ENCODE measurements at places on chromosomes 12 and 14.

DNA sequence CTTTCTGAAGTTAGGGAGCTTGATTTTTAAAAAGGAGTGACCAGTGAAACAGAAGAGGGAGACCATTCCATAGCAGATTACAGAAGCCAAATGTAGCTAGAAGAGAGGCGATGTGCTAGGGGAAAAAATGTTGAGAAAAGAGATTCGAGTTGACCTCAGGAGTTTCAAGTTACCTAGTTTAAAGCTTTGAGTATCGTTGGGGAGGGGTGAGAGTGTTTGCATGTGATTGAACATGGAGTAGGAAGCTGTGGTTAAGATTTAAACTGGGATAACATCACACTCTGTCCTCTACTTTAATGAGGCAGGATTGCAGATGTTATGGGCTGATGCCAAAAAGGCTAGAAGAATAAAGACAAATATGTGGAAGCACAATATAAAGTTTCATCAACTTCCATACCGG, 3.7 kb downstream of the LETMD1 start:
- DNase-seq: no peak

GRCh38 chr14:89617481-89618329, 200.7 kb upstream of the FOXN3 start:
- DNase-seq: no peak

DNA sequence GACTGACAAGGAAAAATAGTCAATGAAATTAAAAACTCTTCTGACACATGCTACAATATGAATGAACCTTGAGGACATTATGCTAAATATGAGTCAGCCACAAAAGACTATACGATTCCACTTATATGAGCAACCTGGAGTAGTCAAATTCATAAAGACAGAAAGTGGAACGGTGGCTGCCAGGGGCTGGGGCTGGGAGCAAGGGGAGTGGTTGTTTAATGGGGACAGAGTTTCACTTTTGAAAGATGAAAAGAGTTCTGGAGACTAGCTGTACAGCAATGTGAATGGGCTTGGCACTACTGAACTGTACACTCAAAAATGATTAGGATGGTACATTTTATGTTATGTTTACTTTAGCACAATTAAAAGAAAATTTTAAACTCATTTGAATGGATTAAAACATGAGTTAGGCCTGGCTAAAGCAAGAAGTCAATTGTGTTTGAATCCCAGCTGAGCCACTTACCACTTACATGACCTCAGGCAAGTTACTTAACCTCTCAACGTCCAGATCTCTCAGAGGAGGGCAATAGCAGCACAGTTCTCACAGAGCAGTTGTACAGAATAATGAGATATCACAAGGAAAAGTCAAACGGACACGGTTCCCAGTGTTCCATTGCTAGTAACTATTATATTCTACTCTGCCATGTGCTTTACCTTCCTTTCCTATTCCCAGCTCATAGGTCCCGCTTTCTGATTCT, 102.5 kb downstream of the SPTSSA start:
- DNase-seq: no peak

GRCh38 chr14:103710771-103711377, 4.4 kb downstream of the XRCC3 start:
- no peak for DNase-seq

DNA sequence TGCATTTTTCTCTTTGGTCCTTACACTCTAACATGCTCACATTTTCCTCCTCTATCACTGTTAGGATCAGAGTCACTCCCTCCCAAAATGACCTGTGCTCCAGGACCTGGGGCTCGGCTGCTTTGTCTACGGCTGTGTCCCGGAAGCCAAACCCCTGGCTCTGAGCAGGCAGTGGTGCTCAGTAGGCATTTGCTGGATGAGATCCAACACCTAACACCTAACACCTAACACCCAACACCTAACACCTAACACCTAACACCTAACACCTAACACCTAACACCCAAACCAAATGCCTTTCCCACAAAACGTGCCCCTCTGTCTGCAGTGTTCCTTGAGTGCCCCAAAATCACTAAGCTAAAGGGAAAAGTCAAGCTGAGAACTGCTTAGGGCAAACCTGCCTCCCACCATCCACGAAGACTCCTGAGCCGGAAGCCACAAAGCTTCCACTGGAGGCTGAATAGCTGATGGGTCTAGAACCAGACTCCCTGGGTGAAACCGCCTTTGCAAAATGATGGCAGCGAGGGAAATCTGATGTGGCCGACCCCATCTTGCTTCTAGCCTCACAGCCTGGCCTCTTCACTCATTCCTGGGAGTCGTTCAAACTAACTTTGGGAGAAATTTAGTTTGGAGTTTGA, 29.2 kb downstream of the HSP90AA1 start:
- DNase-seq: no peak

GRCh38 chr14:90871605-90872233, 55.5 kb upstream of the TTC7B start:
- no peak for DNase-seq

DNA sequence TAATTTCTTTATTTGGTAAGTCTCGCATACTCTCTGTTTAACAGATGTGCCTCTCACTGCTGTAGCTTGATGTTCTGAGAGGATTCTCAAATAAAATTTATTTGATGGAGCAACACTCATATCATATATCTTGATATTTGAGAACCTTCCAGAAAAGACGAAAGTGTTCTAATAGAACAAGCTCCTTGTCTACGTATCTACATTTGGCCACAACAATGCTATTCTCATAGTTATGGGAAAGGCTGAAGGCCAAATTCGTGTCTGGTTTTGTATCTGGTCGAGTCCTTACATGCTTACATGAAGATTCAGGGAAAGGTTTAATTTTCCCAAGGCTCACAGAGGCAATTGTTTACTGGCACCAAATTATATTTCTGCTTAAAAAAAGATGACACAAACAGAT, 186.7 kb upstream of the SLC38A2 start:
- no peak for DNase-seq

- peak; percentile 32 for DNase-seq
These were observed 481 bp downstream of the MAX start for GRCh38 chr14:65101631-65102440.

DNA sequence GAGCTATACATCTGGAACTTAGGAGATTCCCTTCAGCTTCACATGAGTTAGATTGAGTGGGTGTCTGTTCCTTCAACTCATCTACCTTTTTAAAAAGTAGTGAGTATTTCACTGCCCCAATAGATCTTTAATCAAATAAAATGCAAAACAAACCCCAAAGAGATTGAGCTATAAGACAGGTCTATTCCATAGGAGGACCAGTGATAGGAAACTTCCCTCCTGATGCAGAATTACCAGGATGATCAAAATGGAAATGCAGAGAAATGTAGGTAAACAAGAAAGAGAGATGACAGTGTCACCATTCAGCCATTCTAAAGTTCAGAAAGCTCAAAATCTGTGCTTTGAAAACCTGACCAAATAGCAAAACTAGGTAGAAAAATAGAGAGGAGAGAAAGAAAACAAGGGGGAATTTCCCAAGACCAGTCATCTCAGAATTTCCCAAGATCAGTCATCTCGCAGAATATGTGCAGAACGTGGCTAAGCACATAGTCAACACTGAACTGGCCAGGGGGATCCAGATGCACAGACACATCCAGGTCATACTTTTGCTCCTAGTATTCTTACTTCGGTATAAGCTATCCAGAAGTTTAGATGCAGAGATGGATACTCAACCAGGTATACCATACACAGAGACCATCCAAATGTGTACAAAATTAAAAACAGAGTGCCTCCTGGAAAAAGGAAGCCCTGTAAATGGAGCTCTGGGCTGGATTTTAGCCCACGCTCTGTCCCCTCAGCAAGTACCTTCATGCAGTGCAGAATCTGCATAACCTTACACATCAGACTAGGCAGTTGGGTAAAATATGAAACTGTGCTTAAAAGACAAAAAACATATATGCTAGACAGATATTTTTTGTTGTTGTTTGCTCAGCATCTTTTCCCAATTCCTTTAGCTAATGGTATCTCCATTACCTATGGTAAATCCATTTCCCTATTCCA, 27.4 kb downstream of the SLC41A2 start:
- DNase-seq: peak; percentile 13

- no peak for DNase-seq
These were observed 1004.4 kb upstream of the TMEM132C start for GRCh38 chr12:127262615-127263014.

GRCh38 chr12:24360461-24360860, 411.0 kb upstream of the SOX5 start:
- no peak for DNase-seq

- DNase-seq: no peak
These were observed 234.9 kb downstream of the SUDS3 start for GRCh38 chr12:118611295-118611694.

DNA sequence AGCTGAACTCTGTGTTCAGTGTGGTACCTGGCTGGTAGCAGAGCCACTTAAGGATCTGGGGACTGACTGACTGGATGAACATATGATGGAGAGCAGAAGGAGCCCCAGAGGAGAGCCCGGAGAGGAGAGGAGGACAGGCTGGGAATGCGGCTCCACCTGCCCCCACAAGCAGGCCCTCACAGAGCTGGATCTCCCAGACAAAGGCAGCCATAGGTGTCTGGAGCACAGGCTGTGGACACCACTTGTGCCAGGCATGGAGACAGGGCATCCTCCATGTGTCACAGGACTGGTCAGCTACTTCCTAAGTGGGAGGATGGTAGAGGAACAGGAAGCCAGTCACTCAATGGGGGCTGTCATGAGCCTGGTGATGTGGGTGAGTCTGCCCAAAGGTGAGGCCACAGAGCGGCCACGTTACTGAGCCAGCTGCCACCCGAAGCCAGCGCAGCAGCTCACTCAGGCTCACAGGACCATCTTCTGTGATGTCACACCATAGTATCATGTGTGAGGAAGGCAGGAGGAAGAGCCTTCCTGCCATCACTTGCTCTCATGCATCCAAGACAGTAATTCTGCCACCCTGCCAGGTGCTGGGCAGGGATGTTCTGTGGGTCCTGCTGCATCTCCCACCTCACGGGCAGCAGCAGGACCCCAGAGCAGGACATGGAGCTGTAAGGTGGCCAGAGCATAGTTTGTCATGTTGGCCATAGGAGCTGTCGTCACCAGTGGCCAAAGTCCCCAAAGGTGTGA, 72.1 kb downstream of the PRIMA1 start:
- no peak for DNase-seq

- DNase-seq: no peak
These were observed 8.7 kb upstream of the GPR132 start for GRCh38 chr14:105073720-105074600.

- no peak for DNase-seq
These were observed 75.8 kb upstream of the CNTN1 start for GRCh38 chr12:40616383-40616915.

- no peak for DNase-seq
These were observed 18.9 kb downstream of the SYNE3 start for GRCh38 chr14:95497561-95498011.

DNA sequence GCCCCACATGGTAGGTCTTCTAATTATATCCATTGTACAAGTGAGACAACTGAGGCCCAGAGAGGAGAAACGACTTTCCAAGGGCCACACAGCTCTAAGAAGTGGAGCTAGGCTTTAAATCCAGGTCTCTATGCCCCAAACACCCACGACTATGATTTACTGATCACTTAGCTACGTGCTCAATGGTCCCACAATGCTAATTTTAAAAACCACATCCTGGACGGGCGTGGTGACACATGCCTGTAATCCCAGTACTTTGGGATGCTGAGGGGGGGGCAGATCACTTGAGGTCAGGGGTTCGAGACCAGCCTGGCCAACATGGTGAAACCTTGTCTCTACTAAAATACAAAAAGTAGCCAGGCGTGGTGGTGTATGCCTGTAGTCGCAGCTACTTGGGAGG, 8.4 kb upstream of the MLEC start:
- DNase-seq: no peak

GRCh38 chr12:38527631-38528030, 211.1 kb downstream of the ALG10B start:
- DNase-seq: no peak

GRCh38 chr12:40525054-40525453, 167.2 kb upstream of the CNTN1 start:
- no peak for DNase-seq

DNA sequence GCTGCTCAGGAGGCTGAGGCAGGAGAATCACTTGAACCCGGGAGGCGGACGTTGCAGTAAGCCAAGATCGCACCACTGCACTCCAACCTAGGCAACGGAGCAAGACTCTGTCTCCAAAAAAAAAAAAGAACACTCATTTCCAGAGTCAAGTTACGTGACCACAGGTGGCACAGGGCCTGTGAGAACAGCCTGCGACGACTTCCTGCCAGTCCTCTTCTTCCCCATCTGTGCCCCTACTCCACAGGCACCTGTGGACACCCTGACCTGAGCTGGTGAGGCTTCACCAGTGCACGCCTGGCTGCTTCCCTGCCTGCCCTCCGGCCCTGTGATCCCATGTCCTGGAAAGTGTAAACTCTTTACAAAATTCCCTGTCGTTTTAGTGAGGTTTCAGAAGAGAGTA, 77.7 kb downstream of the PPP2R5C start:
- DNase-seq: no peak

DNA sequence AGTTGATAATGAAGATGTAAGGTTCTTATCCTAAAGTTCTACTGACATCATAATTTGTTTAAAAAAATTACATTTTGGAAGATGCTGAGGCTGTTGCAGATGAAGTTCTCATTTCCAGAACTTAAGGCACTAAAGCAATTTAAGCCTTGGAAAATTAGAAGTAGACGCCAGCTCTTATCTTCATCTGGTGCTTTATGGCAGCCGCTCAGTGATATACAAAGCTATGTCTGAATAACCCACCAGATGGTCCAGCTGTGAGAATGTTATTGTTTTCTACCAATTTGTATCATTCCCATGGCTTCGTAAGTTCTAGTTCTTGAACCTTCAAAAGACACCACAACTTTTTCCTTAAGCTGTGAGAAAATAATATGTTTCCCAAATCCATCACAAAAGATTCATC, 212.1 kb upstream of the ARID2 start:
- no peak for DNase-seq

GRCh38 chr14:55389330-55389729, 22.3 kb downstream of the ATG14 start:
- no peak for DNase-seq

GRCh38 chr12:16857456-16857923, 251.5 kb upstream of the LMO3 start:
- DNase-seq: no peak

GRCh38 chr14:58096731-58097130, 55.3 kb downstream of the ARMH4 start:
- no peak for DNase-seq

- no peak for DNase-seq
These were observed 126.6 kb upstream of the LRIG3 start for GRCh38 chr12:59046763-59047534.
